ENCODE measurements at places on chromosomes 3 and 15.

DNA sequence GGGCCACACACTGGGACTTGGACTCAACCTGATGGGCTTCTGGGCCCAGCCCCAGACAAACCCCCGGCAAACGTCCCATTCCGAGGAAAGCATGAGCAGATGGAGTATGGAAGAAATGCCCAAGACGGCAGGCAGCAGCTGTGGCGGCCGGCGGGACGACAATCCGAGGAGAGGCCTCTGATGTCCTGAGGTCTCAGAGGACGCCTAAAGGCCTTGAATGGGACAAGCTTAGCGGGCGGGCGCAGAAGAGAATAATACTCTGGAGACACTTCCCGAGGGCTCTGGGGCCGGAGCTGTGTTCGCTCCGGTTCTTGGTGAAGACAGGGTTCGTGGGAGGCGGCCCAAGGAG is 482 bp upstream of the OGG1 start:
- DNase-seq, result no peak

GRCh38 chr3:141345528-141345927 is 22.8 kb upstream of the ZBTB38 start:
- DNase-seq, result no peak

GRCh38 chr15:91909574-91909973 is 56.1 kb downstream of the SLCO3A1 start:
- DNase-seq, result no peak

GRCh38 chr15:89165677-89166076 is 55.7 kb downstream of the RLBP1 start:
- no peak for DNase-seq

GRCh38 chr3:117761703-117762620 is 1052.4 kb downstream of the TUSC7 start:
- no peak for DNase-seq

DNA sequence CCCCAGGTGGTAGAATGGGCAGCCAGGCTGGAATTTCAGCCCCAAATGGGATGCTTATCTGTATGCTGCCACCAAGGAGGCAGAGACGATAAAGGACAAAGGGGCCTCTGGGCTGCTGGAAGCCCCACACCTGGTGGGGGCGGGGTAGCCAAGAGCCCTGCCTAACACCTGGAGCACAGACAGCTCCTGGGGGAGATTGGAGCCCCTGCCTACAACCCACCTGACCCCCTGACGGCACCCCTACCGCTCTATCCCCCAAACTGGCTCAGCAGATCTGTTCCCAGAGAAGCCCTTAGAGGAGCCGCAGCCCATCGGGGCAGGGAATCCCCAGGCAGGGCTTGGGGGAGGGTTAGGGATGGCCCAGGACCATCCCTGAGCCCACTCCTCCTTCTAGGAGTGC is 15.8 kb upstream of the SEMA3F start:
- DNase-seq, result no peak

GRCh38 chr3:43123895-43124294 is 18.0 kb upstream of the POMGNT2 start:
- DNase-seq, result no peak

- DNase-seq, result no peak
Observed at GRCh38 chr15:69104050-69104750, 56.2 kb upstream of the GLCE start.

DNA sequence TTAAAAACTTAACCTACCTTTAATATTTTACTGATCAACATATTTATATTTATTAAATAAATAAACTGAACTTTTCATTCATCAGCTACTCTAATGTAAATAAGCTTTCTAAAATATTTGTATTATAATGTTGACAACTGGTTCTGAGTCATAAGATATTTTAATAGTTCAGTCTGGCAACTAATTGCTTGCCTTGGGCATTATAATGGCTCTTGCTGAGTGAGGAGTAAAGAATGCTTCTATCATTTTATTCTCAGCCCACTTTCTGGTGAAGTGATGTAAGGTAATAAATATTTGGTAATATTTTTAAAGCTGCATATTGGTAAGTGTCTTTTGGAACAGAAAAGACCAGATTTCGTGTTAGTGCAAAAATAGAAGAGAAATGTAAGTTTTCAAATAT is 81.5 kb downstream of the DIPK2A start:
- no peak for DNase-seq

GRCh38 chr3:166071831-166072230 is 234.6 kb upstream of the BCHE start:
- DNase-seq, result no peak

DNA sequence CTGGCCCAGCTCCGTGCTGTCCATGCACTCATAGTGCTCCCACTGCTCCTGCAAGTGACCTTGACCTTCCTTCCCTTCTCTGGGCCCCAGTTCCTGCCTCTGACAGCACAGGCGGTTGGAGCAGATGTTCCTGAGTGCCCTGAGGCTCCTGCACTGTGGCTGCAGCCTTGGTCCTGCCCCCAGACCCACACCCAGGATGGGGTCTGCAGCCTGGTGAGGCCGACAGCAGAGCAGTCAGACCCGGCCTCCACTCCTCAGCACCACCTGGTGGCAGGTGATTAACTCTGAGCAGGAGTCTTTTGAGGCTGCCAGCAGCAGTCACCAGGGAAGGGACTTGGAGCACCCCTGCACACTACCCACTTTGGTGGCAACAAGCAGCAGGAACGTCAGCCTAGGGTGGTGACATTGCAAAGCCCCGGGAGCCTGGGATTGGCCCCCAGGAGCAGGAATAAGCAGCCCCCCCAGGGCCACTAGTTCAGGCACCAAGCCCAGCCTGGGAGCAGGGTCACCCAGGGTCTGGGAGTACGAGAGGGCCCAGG is 64.6 kb downstream of the CYP11A1 start:
- peak; percentile 57 for DNase-seq

DNA sequence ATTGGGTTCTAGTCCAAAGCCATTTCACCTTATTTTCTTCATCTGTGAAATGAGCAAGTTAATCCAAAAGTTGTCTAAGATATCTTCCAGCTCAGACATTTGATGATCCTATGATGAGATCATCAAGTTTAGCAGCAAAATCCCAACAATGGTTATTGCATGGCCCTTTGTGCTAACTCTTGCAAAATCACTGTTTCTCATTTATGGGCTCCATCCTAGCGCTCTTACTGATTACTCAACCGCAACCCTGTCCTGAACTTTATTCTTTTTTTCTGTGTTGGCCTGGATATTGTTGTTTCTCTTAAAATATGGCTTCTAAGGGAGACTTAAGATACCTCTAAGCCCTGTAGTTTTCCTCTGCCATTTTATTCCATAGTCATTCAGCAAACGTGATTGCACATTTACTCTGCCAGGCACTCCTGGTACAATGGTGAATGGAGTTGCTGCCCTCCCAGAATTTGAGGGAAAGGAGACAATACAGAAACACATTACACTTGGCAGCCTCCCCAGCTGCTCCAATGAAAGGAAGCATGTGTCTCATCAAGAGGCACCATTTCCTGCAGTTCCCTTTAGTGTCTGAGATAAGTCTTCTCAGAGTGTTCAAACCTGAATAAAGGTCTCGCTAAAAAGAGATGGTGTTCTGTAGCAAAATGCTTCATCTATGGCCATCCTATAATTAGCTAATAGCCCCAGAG is 4.4 kb downstream of the GXYLT2 start:
- no peak for DNase-seq

DNA sequence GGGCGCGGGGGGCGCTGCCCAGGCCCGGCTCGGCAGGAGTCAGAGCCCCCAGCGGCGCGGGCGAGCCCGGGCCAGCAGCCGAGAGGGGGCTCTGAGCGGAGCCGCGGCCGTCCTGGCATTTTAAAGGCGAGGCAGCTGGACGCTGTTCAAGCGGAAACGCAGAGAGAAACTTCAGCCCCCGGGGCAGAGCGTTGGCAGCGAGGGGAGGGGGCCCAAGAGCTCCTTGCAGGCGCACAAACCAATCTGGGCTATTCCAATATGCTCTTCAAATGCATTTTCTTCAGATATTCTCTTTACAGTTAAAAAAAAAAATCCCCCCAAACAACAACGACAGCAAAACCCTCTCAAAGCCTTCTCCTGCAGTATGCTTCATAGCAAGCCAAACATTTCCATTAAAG is at the start of gene CTXND1:
TSS of gene CTXND1 (minus strand) at position 93 of the 398 bp plus-strand sequence. CDS start 50,264 bp downstream, outside the sequence.
- no peak for DNase-seq

- no peak for DNase-seq
Observed at GRCh38 chr15:63274427-63274826, 3.0 kb upstream of the APH1B start.

DNA sequence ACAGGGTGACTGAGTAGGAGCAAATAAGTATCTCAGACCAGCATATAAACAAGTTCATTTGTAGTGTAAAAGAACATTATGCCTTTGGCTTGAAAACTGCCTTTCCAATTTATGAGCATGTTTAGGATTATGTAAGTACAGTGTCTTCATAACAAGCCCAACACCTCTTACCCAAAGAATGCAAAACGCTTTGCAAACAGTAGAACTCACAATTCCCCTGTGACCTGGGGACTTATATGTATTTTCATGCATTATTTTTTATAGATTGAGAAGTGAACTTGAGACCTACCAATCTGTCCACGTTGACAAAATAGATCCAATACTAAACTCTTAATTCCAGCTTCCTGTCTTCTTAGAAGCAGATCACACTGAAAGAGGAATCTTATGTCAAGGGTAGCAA is 202.1 kb downstream of the TP63 start:
- no peak for DNase-seq

All from activated T-cell treated with anti-CD3 and anti-CD28 coated beads, Interleukin-2, amount 50 U/mL, for 48 hours (primary cell).